ENCODE measurements at places on chromosomes 2 and 18.

- no peak for DNase-seq
Observed at GRCh38 chr2:107542314-107542740, 284.4 kb upstream of the RGPD4 start.

DNA sequence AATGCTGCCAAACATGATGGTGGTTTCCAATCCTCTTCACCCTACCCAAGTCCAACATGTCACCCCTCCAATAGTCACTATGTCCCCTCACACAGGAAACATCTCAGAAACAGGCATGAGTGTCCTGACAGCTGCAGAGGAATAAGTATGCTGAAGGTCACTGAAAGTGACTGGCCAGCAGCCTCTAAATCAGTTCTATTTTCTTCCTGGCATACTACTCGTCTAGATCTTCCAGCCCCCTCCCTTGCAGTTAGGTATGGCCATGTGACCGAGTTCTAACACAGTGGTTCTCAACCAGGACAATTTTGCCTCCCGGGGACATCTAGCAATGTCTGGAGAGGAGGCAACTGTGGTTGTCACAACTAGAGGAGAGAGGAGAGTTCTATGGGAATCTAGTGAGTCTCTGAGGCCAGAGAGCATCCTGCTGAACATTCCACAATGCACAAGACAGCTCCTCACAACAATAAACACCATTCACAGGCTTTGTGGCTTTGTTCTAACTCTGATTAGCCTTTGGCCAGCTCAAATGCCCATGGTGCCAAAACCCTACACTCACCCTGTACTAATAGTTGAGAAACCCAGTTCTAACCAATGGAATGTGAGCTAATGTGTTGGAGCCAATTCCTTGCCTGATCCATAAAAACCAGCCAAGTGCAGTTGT lies 12.6 kb upstream of the ID2 start:
- no peak for DNase-seq

- no peak for DNase-seq
Observed at GRCh38 chr2:234954551-234954992, 2.8 kb downstream of the SH3BP4 start.

GRCh38 chr2:217386041-217386440 lies 526.2 kb upstream of the TNP1 start:
- no peak for DNase-seq

DNA sequence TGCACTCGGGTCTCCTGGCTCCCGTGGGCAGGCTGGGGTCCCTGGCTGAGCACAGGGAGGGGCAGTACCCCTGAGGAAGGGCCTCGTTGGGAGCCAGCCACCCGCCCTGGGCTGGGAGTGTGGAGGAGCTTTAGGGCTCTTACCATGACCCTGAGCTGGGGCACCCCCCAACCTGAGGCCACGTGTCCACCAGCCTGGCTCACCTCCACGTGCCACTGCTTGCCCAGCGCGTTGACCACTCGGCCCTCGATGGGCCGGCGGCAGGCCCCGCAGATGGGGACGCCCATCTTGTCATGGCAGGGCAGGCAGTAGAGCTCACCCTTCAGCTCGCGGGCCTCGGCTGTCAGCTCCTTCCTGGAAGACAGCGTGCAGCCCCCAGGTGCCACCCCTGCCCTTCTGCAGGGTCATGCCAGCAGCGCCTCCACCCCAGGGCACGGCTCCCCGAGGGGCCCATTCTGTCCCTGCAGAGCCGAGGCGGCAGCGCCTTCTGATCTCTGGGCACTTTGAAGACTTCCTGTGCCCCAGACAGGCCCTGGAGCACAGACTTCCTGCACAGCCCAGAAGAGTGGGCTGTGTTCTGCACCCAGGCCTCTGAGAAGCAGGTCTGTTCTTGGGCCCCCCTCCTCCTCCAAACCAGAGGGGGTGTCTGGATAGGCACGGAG lies 4.0 kb upstream of the GPR17 start:
- DNase-seq = no peak

- no peak for DNase-seq
Observed at GRCh38 chr2:70834106-70834505, 1.5 kb downstream of the CD207 start.

- no peak for DNase-seq
Observed at GRCh38 chr2:218387369-218388194, 5.5 kb downstream of the SLC11A1 start.

GRCh38 chr2:235566415-235566814 lies 72.6 kb downstream of the AGAP1 start:
- no peak for DNase-seq

DNA sequence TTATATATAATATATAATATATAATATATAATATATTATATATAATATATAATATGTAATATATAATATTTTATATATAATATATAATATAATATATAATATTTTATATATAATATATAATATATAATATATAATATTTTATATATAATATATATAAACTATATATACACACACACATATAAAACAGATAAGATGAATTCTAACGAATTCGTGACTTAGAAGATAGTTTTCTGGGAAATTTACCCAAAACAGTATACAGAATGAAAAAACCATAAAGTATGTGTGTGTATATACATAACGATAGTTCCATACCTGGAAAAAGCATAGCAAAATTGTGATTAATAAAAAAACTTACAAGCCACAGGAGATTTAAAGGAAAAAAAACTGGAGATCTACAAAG lies 80.6 kb downstream of the THADA start:
- no peak for DNase-seq

DNA sequence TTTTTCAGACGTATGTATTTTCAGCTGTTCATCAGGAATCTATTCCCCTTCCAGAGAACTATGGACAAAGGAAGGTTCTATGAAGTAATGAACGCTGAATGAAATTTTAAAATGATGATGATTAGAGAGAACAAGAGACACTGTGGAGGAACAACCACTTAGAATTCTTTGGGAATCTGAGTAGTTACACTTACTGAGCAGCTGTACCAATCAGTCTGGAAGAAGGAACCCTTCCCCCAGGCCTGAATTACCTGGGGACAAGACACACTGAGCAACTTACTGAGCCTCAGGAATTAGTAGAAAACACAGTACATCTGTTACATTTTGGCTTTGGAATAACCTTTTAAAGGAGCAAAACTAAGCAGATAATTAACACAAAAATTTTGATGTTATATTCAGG lies 1.9 kb downstream of the MSTN start:
- DNase-seq = no peak

- no peak for DNase-seq
Observed at GRCh38 chr2:204683384-204683783, 138.1 kb downstream of the PARD3B start.

- no peak for DNase-seq
Observed at GRCh38 chr2:191790737-191791136, 56.2 kb downstream of the CAVIN2 start.

DNA sequence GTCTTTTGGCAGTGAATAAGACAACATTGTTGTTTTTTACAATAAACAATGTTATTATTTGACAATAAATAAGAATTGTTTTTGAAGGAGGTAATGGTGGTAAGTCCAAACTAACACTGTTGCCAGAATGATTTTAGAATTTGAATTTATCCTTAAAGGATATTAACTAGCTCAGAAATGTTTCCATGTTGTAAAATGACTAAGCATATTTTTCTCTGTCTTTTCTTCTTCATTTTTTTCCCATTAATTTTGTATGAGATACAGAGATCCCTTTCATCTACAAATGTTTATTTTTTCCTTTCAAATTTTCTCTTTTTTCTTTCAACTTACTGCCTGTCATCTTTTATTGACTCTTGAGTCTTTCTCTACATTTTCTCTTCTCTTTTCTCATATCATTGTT lies 66.5 kb upstream of the DOCK10 start:
- no peak for DNase-seq

GRCh38 chr2:180513389-180513788 lies 467.0 kb upstream of the UBE2E3 start:
- no peak for DNase-seq

DNA sequence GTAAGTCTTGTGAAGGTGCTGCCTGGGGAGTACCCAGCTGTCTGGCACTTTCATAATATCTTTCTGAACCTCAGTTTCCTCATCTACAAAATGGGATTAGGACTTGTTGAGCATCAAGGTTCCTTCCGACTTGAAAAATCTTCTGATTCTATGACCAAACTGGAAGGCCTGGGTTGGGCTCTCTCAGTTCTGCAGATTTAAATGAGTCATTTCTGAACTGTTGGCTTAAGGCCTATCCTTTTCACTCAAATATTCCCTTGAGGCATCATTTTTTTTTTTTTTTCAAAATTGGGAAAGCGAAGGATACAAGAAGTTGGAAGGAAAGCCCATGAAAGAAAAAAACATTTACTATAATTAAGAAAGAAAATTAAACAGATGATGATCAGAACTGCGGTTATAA lies 40.8 kb upstream of the CYP1B1 start:
- DNase-seq = no peak

DNA sequence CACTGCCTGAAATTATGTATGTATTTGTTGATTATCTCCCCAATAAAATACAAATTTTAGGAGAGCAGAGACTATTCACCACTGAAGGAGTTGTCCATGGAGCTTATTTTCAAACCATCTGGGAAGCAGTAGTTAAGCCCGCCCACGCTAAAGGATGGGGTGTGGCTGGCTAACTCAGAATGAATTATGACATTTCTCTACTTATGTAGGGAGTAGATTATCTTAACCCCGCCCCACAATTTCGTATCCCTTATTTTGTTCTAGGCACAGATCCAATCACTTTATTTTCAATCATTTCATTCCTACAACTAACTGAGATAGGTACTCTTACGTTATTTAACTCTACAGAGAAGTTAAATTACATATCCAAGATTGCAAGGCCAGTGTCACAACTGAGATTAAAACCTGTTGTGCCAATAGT lies 1.4 kb upstream of the LAPTM4A start:
- DNase-seq = no peak

Measured in cortex of kidney (tissue), 1 donor.